ENCODE measurements at places on chromosomes 6 and 20.

DNA sequence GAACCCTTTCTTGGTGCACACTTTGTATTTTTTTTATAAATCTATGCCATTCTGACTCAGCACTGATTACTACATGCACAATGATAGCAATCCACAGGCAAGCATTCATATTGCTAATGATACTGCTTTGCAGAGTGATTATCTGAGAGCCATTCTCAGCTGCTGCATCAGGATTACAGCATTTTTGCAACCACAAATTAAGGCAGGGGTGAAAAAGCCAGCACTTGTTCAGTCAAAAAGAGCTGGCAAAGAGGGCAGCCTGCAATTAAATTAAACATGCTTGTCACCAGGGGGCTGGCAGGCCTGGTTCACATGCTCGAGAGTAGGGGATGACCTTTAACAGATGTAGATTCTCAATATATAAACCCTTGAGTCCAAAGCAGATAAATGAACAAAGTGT is 40.7 kb upstream of the SLC17A4 start:
- DNase-seq: no peak

GRCh38 chr6:71482742-71483141 is 194.1 kb downstream of the OGFRL1 start:
- no peak for DNase-seq

DNA sequence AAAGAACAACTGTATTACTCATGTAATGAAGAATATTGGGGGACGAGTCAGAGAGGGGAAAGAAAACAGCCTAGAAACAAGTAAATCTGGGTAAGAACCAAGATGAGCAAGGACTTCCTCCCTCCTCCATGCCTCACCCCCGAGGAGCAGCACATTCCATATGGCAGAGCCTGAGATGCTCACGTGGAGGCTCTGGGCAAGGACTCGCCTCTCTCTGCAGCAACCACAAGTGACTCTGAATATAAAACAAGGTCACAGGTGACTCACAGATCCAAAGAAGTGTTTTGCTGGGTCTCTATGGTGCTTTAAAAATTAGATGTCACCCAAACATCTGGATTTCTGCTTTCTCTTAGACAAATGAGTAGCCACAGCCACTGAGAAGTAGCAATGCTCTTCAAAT is 453.0 kb upstream of the SULF2 start:
- DNase-seq: no peak

GRCh38 chr6:46756469-46757213 is 9.9 kb downstream of the ANKRD66 start:
- DNase-seq: no peak

DNA sequence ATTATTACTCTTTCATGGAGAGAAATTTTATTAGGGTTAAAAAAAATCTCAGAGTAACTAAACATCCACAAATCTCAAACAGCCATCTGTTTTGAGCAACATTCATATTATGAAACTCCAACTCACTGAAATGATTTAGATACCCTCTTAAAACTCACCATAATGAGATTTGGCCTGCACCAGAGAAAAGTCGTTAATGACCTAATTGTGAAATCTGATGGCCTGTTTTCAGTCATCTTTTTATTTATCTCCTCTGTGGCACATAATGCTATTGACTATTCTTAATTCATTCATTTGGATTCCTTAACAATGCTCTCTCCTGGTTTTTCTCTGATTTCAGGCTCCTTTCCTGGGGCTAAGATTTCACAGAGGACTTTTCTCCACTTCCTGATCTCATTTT is 192.7 kb downstream of the RNF144B start:
- DNase-seq: no peak
